Chondrocyte (in vitro differentiated cells): ENCODE measurements at places on chromosomes 1 and 21. TPM values are rescaled to one million over a fixed set of nuclear protein-coding genes. Genes with fewer than 3 reads are reported as not detected.

DNA sequence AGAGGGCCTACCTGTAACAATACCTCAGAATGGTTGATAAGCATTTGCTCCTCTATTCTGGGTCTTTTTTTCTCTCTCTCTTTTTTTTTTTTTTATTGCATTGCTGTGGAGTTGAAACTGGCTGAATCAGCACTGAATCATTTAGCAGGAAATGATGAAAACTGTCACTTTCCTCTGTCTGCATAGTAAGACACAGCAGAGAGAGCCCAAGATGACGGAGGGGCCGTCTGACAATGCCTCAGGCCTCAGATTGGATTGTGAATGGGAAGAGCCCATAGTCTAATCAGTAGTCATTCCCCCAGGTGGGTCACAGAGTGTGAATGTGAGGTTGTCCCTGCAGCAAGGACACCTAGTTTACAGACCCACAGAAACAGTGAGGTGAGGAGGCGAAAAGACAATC is 193.2 kb upstream of the PLXNA2 start:
- H3K4me1 ChIP-seq: no peaks in the 10 kb centered on the region
- H3K27ac ChIP-seq: no peak overlapping the region
- no peak overlapping the region for H3K4me3 ChIP-seq

DNA sequence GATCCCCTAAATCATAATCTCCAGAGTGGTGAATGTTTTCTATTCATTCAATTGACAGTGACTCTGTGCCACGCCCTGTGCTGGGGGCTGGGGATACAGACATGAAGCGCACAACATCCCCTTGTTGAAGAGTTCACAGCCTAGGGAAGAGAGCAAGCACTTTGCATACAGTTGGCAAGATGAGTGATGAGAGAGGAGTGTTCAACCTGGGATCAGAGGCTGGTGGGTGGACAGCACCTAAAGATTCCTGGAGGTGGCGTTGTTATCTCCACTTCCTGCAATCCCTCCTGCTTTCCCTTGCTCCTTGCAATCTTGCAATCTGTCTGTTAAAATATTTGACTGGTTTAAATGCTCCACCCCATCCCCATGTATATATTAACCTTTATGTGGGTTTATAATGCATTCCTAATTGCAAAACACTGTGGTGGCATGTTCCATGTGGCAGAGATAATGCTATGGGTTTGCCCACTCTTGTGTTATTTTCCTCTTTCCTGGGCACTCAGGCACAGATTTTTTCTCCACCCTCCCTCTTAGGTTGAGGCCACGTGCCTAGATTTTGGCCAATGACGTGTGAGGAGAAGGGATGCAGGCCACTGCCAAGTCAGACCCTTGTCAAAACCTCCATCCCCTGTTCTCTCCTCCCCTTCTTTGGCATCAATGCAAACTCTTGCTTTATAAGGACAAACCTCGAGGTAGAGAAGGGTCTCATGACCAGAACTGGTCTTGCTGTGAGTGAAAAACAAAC is 36.2 kb upstream of the GADD45A start:
- DNase-seq: no peak
- H3K36me3 ChIP-seq: no peaks in the 10 kb centered on the region
- no peak overlapping the region for H3K27ac ChIP-seq
- H3K27me3 ChIP-seq: no peaks in the 10 kb centered on the region

DNA sequence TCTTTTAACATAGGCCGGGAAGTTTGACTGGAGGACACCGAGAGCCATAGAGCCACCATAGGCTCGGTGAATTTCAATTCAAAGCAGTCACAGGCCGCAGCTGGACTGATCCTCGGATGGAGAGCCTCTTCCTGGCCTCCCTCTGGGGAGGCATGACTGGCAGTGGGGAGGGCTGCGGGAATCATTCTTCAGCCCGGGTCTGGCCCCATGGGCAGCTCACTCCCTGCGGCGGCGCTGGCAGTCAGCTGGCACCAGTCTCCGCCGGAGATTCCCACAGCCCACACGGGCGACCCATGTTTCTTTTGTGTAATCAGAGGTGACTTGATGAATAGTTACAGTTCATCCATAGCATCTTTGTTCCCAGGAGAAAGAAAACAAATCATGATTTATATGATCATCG is 10.6 kb downstream of the ESPN start:
- H3K4me1 ChIP-seq: peaks cover 14% of the 10 kb centered on the region
- H3K27me3 ChIP-seq: peaks cover 25% of the 10 kb centered on the region
- no peak overlapping the region for H3K4me3 ChIP-seq
- H3K27ac ChIP-seq: no peak overlapping the region

- no peak for DNase-seq
- peaks cover 9% of the 10 kb centered on the region for H3K4me1 ChIP-seq
- H3K36me3 ChIP-seq: no peaks in the 10 kb centered on the region
- H3K27ac ChIP-seq: peak overlapping the region; percentile 91
These were observed 37.9 kb upstream of the BTG2 start for GRCh38 chr1:203267347-203267846.

DNA sequence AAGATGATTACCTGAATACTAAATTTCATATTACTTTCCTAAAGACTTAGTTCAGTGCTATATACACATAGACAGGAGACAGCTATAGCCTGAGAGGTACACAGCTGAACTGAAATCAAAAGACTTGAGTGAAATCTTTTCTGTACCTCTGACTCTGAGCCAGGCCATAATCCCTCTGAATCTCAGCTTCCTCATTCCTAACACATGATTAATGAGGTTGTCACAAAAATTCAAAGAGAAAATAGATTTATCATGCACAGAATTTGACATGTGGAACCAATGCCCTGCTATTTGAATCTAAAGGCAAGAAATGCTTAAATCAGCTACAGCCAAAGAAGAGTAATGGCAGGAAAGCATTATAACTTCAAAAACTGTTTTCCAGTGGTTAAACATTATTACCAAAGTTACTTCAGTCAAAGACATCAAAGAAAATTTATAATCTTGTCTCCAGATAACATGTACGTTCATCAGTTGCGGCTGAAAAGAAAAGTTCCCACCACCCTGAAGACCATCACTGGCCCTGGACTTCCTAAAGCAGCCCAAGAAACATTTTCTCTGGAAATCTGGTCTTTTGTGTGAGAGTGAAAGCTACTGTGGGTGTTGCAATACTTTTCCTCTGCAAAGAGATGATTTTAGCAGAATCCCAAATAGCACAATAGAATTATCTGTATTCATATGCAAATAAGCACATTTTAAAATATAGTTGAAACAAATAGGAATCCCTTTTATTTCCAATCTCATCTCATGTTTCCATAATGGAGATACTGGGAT is 13.8 kb upstream of the ATP1A1 start:
- no peak overlapping the region for H3K27ac ChIP-seq
- H3K4me1 ChIP-seq: peaks cover 18% of the 10 kb centered on the region
- DNase-seq: no peak
- no peak overlapping the region for H3K4me3 ChIP-seq

DNA sequence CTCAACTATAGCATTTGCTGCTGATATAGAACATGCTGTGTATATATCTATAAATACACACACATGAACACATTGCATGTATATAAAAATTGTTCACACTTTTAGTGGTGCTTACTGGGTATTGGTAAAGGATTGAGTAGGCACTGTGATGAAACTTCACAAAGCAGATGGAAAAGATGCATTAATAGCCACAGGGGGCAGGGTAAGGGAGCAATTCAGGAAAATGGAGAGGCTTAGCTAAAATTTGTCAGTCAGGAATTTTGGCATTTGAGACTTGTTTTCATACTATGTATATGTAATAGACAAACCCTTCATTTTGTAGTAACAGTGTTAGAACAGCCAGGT is 633 bp upstream of the PPFIA4 start:
- peaks cover 16% of the 10 kb centered on the region for H3K36me3 ChIP-seq
- H3K27me3 ChIP-seq: no peaks in the 10 kb centered on the region
- DNase-seq: no peak

- no peaks in the 10 kb centered on the region for H3K36me3 ChIP-seq
- H3K4me3 ChIP-seq: no peak overlapping the region
- no peaks in the 10 kb centered on the region for H3K4me1 ChIP-seq
These were observed 455.8 kb upstream of the PRMT6 start for GRCh38 chr1:106600626-106601025.

DNA sequence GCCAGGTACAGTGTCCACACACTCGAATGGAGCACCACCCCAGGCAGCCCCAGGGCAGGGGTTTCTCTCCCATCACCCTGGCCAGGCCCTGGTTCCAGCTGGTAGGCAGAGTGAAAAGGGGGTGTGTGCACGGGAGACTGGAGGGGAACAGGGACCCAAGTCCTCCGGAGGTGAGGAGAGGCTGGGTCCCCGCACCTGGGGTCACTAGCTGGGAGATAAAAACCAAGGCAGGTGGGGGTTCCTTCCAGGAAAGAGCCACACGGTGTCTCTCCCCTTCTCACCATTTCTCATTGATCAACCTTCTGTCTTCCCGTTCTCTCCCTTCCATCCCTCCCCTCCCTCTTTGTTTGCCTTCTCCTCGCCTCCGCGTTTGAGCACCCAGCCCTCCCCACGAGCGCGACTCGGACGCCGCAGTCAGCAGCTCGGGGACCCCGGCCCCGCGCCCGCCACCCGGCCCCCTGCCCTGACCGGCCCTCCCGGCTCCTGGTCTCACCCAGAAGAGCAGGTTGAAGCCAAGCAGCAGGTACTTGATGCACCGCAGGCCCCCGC is 358 bp downstream of the TSPAN2 start:
- H3K4me1 ChIP-seq: peaks cover 77% of the 10 kb centered on the region
- peaks cover 2% of the 10 kb centered on the region for H3K36me3 ChIP-seq
- H3K4me3 ChIP-seq: peak overlapping the region; percentile 84
- no peak for DNase-seq
- no peaks in the 10 kb centered on the region for H3K27me3 ChIP-seq

GRCh38 chr1:119639109-119639508 is 9.0 kb downstream of the ZNF697 start:
- H3K36me3 ChIP-seq: peaks cover 5% of the 10 kb centered on the region
- no peak overlapping the region for H3K27ac ChIP-seq
- H3K27me3 ChIP-seq: no peaks in the 10 kb centered on the region
- peaks cover 20% of the 10 kb centered on the region for H3K4me1 ChIP-seq
- DNase-seq: no peak
- H3K4me3 ChIP-seq: no peak overlapping the region

DNA sequence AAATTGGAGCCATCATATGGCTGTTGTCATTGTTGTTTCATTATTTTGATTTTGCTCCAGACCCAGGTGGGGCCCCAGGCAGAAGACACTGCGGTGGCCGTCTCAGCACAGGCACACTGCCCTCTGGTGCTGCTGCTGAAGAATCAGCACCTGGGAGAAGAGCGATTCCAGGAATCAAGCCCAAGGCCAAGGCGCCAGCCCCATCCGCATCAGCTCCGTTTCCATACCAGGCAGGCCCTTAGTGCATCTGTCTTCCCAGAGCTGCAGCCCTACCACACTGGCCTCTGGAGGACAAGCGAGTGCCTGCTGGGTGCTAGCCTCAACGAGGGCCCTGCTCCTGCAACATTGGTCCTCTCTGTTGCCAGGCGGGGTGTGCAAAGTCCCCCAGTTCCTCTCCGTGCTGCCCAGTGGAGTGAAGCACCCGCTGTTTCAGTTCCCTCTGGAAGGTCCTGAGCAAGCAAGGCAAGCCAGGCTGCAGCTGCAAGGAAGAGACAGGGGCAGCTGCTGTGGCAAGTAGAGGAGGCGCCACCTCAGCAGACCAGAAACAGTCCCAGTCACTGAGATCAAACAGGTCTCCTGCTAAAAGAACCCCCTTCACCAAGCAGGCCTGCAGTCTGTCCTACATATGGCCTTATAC is 5.2 kb downstream of the GRIK3 start:
- H3K4me3 ChIP-seq: no peak overlapping the region
- H3K36me3 ChIP-seq: no peaks in the 10 kb centered on the region
- no peak overlapping the region for H3K27ac ChIP-seq
- DNase-seq: no peak
- H3K4me1 ChIP-seq: no peaks in the 10 kb centered on the region

GRCh38 chr1:221487781-221488524 is 253.9 kb downstream of the DUSP10 start:
- no peak for DNase-seq
- no peak overlapping the region for H3K27ac ChIP-seq
- no peak overlapping the region for H3K4me3 ChIP-seq
- peaks cover 8% of the 10 kb centered on the region for H3K27me3 ChIP-seq

GRCh38 chr1:147717051-147717705 is 43.2 kb downstream of the GJA5 start:
- H3K36me3 ChIP-seq: no peaks in the 10 kb centered on the region
- H3K4me3 ChIP-seq: no peak overlapping the region
- no peak for DNase-seq
- peaks cover 29% of the 10 kb centered on the region for H3K27me3 ChIP-seq
- H3K27ac ChIP-seq: no peak overlapping the region
- no peaks in the 10 kb centered on the region for H3K4me1 ChIP-seq

- DNase-seq: no peak
- H3K27me3 ChIP-seq: peaks cover 2% of the 10 kb centered on the region
- no peaks in the 10 kb centered on the region for H3K36me3 ChIP-seq
- H3K4me3 ChIP-seq: no peak overlapping the region
- H3K27ac ChIP-seq: no peak overlapping the region
These were observed 27.2 kb upstream of the TADA1 start for GRCh38 chr1:166903232-166903631.

DNA sequence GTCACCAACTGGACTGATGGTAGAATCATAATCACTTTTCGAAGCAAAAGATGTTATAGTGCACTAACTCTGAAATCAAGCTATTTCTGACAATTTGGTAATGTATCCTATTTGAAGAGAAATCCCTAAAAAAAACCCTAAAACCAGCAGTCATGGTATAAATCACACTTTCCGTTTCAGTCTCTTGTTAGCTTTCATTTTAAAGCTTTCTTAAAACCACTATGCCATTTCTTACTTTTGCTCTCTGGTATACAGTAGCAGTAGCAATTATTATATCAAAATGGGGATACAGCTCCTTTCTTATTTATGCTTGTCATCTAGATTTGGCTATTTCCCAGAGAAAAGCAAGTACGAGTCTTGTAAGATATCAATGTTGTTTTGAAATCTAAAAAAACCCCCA is 323.3 kb downstream of the KCTD3 start:
- H3K4me3 ChIP-seq: no peak overlapping the region
- H3K27me3 ChIP-seq: peaks cover 15% of the 10 kb centered on the region
- no peak overlapping the region for H3K27ac ChIP-seq
- no peaks in the 10 kb centered on the region for H3K4me1 ChIP-seq
- H3K36me3 ChIP-seq: no peaks in the 10 kb centered on the region

- H3K27ac ChIP-seq: peak overlapping the region; percentile 65
- no peaks in the 10 kb centered on the region for H3K27me3 ChIP-seq
- H3K36me3 ChIP-seq: peaks cover 6% of the 10 kb centered on the region
- DNase-seq: no peak
- H3K4me1 ChIP-seq: peaks cover 25% of the 10 kb centered on the region
These were observed 75.6 kb upstream of the HOOK1 start for GRCh38 chr1:59739111-59739510.

DNA sequence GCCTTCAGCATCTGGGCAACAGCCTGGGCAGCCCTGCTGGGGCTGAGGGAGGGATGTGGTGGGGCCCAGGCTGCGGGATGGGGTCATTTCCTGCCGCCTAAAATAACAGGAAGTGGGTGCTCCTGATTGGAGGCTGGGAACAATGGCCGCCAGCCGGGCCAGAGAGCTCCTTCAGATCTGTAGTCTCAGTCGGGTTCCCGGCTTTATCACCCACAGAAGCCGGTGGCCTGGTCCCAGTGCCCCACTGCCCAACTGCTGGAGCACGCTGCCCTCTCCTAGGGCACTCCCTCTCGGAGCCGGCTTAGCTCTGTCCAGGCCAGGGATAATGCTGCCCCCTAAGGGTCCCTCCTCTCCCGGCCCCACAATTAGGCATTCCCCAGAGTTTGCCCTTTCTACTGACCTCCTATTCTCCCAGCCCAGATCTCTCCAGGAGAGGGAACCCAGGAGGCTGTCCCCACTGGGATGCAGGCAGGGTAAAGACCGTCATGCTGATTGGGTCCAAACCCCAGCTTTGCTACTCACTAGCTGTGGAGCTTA is 5.1 kb downstream of the MAP7D1 start:
- H3K36me3 ChIP-seq: peaks cover 4% of the 10 kb centered on the region
- peak overlapping the region; percentile 89 for H3K27ac ChIP-seq
- no peaks in the 10 kb centered on the region for H3K27me3 ChIP-seq
- peak overlapping the region; percentile 70 for H3K4me3 ChIP-seq

Gene SH2D5
- total RNA-seq: 0.15 to 1.1 TPM (median 0.75 TPM) in 3 replicates

Gene LAMB3
- total RNA-seq: 5.5 to 6.5 TPM (median 6.3 TPM) in 3 replicates

Gene EFCAB14
- total RNA-seq: 49.0 to 69.5 TPM (median 52.2 TPM) in 3 replicates

Gene MYBPH
- total RNA-seq: not detected in 3 replicates
